ENCODE measurements at places on chromosomes 6 and 20. TPM values are rescaled to one million over a fixed set of nuclear protein-coding genes. Genes with fewer than 3 reads are reported as not detected.

SNAP91 gene
- total RNA-seq = 0.36 TPM

BACH2 gene
- total RNA-seq = 0.65 TPM

CCR6 gene
- total RNA-seq = not detected

ALDH5A1 gene
- total RNA-seq = 1.6 TPM

- DNase-seq = no peak
These were observed 49.4 kb downstream of the PYGB start for GRCh38 chr20:25297141-25297905.

GRCh38 chr20:12166053-12166717, 248.5 kb downstream of the BTBD3 start:
- peak; percentile 99 for DNase-seq

DNA sequence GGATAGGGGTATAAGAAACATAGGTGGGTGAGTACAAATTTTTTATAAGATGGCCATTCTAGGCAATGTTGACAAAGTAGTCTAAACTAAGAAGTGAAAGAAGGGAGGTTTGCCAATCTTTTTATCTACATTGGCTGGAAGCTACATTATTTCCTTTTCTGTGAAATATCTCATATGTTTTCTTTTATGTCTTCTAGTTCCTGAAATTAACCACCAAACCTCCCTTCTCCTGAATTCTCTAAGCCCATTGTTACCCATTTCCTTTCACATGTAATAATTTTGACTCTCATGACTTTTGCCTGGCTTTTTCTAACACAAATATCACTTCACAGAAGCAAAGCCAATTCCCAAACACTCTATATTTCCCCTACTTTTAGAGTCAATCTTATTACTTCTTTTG, 496.2 kb upstream of the JAG1 start:
- DNase-seq = peak; percentile 77

DNA sequence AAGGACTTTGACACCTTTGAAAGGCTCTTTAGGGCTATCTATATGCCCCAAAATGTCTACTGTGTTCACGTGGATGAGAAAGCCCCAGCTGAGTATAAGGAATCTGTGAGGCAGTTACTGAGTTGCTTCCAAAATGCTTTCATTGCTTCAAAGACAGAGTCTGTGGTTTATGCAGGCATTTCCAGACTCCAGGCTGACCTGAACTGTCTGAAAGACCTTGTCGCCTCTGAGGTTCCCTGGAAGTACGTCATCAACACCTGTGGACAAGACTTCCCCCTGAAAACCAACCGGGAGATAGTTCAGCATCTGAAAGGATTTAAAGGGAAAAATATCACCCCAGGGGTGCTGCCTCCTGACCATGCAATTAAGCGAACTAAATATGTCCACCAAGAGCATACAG, 65.2 kb downstream of the GCNT2 start:
- no peak for DNase-seq

GRCh38 chr20:56629464-56630085, 469 bp downstream of the TFAP2C start:
- no peak for DNase-seq

DNA sequence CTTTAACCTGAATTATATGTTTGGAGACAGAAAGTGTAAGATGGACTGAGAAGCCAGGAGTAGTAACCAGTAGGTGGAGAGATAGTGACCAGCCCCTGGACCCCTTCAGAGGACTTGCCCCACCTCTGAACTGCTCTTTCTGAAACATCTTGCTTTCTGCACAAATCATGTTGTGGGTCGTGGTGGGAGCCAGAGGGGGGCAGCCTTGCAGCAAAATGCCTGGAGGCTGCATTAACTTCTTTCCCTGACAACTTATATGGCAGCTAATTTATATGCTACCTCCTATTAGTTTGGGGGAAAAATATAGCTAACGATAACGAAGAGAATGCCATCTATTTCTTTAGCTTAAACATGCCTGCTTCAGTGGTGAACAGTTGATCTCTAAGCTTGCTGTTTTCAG, 859.8 kb downstream of the MAFB start:
- no peak for DNase-seq

GRCh38 chr6:159017757-159018559, 18.0 kb upstream of the RSPH3 start:
- no peak for DNase-seq

GRCh38 chr20:576156-576555, 32.6 kb upstream of the CSNK2A1 start:
- DNase-seq = no peak

IL17F gene
- not detected for total RNA-seq

DNA sequence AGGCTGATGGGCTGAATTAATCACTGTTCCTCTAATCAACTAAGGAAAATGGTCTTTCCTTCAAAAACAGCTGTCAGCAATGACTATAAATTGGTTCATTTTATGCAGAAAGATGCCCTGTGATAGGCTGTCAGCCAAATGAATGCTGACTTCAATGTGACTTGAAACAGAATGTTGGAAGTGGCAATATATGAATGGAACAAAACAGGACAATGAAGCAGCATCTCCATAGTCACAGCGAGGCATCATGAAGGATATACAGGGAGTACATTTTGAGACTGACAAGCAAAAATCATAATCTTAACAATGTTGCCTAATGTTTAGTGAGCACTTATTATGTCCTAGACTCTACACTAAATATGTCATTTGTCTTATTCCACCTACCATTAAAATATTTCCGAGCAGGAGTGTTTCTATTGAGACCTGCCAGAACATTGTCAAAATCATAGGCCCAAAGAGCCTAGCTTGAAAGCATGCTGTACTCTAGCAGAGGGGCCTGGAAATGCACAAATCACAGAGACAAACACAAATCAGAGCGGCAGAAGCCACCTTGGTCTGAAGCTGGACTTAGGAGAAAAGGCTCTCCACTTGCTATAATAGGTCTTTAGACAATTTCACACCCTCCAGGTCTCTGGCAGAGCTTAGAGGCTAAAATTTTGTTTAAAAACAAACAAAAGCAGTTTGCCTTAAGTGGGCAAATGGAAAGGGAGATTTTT, 63.3 kb downstream of the FAM50B start:
- no peak for DNase-seq

VWA7 gene
- total RNA-seq = 0.36 TPM

DNA sequence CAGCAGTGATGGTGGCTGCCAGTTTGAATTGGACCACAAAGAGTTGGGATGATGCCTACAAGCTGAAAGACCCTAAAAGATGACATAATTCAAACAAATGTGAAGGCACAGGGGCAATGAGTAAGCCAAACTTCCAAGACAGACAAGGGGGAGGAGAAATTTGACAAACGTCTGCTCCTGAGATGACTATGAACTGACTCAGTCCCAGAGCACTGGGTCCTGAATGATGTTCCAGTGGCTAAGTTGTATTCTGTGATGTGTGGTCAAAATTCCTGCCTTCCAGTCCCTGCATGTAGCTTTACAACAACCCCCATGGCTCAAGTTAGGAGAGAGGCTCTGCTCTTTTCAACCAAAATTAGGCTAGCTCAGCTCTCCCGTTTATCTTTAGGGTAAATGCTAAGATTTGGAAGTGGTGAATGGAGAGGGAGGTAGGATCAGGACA, 86.1 kb upstream of the SIRPA start:
- DNase-seq = peak; percentile 66

- DNase-seq = no peak
These were observed 74.5 kb downstream of the LINC00237 start for GRCh38 chr20:21031666-21032065.

- no peak for DNase-seq
These were observed 188.2 kb upstream of the PRND start for GRCh38 chr20:4533368-4534133.

- DNase-seq = peak; percentile 89
These were observed 9.7 kb downstream of the TULP4 start for GRCh38 chr6:158321960-158322359.

- DNase-seq = no peak
These were observed 45.1 kb downstream of the RNASET2 start for GRCh38 chr6:166911248-166911677.

EFCAB8 gene
- not detected for total RNA-seq

- DNase-seq = no peak
These were observed 17.6 kb downstream of the CAPN11 start for GRCh38 chr6:44176130-44176761.

- DNase-seq = no peak
These were observed 216.4 kb downstream of the DLL1 start for GRCh38 chr6:170074435-170074834.

GRCh38 chr6:73854998-73855718, 159.2 kb downstream of the CD109 start:
- DNase-seq = peak; percentile 87

MUC21 gene
- not detected for total RNA-seq

PRSS35 gene
- 3.5 TPM for total RNA-seq

- DNase-seq = no peak
These were observed 31.9 kb downstream of the NRSN1 start for GRCh38 chr6:24157886-24158285.

GRCh38 chr6:155171747-155172449, 91.9 kb upstream of the CLDN20 start:
- DNase-seq = peak; percentile 67

- DNase-seq = no peak
These were observed 19.6 kb upstream of the SYNCRIP start for GRCh38 chr6:85662251-85662650.

SIGLEC1 gene
- total RNA-seq = 0.08 TPM
